Aorta (tissue), 5 donors: ENCODE measurements at places on chromosomes 2 and 18.

GRCh38 chr2:53485021-53485728 lies 282.4 kb upstream of the CHAC2 start:
- no peaks in the 10 kb centered on the region for H3K36me3 ChIP-seq
- no peak overlapping the region for H3K4me3 ChIP-seq
- no peak for DNase-seq
- no peaks in the 10 kb centered on the region for H3K27me3 ChIP-seq
- peak overlapping the region; percentile 12 for H3K27ac ChIP-seq

DNA sequence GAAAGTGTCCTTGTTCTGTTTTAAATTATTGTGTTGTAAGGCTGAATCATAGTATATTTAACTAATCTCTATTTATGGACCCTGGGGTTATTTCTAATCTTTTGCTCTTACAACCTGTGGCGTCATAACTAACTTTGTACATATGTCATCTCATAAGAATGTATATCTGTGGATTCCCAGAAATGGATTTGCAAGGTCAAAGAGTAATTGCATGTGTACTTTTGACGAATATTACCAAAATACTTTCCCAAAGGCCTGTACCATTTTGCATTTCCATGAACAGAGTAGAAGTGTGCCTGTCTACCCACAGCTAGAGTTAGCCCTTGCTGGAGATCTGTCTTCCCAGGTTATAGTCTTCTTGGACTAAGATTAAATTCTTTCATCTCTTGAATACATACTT lies 42.8 kb downstream of the SEMA4F start:
- H3K36me3 ChIP-seq = no peaks in the 10 kb centered on the region
- DNase-seq = no peak
- no peaks in the 10 kb centered on the region for H3K27me3 ChIP-seq

DNA sequence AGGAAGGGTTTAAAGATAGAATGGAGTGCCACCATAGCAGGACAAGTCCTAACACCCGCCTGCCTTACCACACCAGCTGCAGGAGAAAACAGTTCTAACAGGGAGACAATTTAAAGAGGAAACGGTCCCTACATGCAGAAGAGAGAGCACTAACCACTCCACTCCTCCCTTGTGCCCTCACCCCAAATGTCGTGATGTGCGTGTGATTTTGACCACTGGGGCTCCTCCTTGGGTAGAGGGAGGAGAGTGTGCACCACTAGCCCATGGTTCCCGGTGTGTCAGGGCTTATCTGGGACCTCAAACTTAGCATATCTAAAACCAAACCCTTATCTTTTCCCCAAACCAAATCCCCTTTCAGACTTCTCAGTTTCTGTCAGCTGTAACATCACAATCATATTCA lies 105.5 kb upstream of the CCDC68 start:
- no peak overlapping the region for H3K4me3 ChIP-seq
- no peaks in the 10 kb centered on the region for H3K4me1 ChIP-seq
- no peaks in the 10 kb centered on the region for H3K27me3 ChIP-seq
- DNase-seq = no peak

GRCh38 chr2:71678874-71679273 lies 225.5 kb downstream of the DYSF start:
- no peak for DNase-seq
- no peak overlapping the region for H3K4me3 ChIP-seq
- no peaks in the 10 kb centered on the region for H3K36me3 ChIP-seq
- no peaks in the 10 kb centered on the region for H3K27me3 ChIP-seq
- no peaks in the 10 kb centered on the region for H3K4me1 ChIP-seq

GRCh38 chr2:55877087-55877436 lies 46.5 kb downstream of the EFEMP1 start:
- H3K4me1 ChIP-seq = peaks cover 5% of the 10 kb centered on the region
- H3K36me3 ChIP-seq = peaks cover 2% of the 10 kb centered on the region
- H3K27ac ChIP-seq = no peak overlapping the region

DNA sequence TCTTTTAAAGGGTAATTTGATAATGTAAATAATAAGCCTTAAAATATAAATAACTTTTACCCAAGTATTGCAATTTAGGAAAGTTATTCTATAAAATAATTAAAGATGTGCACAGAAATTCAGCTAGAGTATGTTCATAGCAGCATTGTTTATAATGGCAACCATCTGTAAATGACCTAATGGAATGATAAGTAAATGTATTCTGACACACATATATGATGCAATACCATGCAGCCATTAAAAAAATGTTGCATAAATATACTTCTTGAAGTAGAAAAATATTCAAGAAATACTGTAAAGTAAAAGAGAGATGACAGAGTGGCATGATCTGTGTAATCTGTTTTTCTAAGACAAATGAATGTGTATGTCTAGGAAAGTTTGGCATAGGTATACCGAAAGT lies 545.7 kb downstream of the ZEB2 start:
- no peaks in the 10 kb centered on the region for H3K27me3 ChIP-seq
- H3K4me1 ChIP-seq = no peaks in the 10 kb centered on the region
- no peak overlapping the region for H3K4me3 ChIP-seq

DNA sequence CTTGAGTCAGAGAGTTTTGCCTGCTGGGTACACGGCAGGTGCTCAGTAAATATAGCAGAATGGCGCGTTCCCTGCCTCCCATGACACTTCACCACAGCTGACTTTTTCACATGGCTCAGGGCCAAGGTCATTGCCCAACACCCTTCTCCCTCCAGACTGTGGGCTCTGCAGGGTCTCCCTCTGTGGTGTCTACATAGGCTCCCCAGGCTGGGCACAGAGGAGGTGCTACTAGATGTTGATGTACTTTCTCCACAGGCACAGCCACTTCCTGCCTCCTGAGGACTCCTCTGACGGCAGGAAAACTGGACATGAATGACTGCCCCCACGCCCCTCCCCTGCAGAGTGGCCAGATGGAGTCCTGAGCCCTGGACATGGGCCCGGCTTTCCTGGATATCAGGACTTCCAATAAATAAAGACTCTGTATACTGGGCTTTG lies 4.2 kb downstream of the CHCHD5 start:
- H3K27ac ChIP-seq = no peak overlapping the region
- H3K27me3 ChIP-seq = no peaks in the 10 kb centered on the region
- DNase-seq = no peak
- H3K36me3 ChIP-seq = no peaks in the 10 kb centered on the region

GRCh38 chr2:112820343-112820742 lies 16.2 kb downstream of the IL1B start:
- no peak for DNase-seq
- no peaks in the 10 kb centered on the region for H3K27me3 ChIP-seq
- no peak overlapping the region for H3K27ac ChIP-seq
- no peaks in the 10 kb centered on the region for H3K4me1 ChIP-seq
- H3K36me3 ChIP-seq = no peaks in the 10 kb centered on the region

GRCh38 chr2:46277431-46278190 lies 19.6 kb upstream of the EPAS1 start:
- no peak for DNase-seq
- no peaks in the 10 kb centered on the region for H3K36me3 ChIP-seq
- no peak overlapping the region for H3K27ac ChIP-seq
- no peak overlapping the region for H3K4me3 ChIP-seq
- H3K4me1 ChIP-seq = no peaks in the 10 kb centered on the region
- H3K27me3 ChIP-seq = no peaks in the 10 kb centered on the region

GRCh38 chr2:108239786-108240185 lies at the start of gene SULT1C3:
TSS of gene SULT1C3 (plus strand) at chr2:108239968. CDS start at chr2:108247195, 7,227 bp downstream.
- no peak within 1 kb of the TSS for H3K27ac ChIP-seq
- no peaks in the 10 kb centered on the region for H3K4me1 ChIP-seq
- no peak for DNase-seq
- H3K27me3 ChIP-seq = no peaks in the 10 kb centered on the region

GRCh38 chr18:48161911-48162698 lies 231.6 kb upstream of the SMAD2 start:
- H3K27ac ChIP-seq = peak overlapping the region; percentile 20
- no peak for DNase-seq
- H3K36me3 ChIP-seq = no peaks in the 10 kb centered on the region

- H3K4me1 ChIP-seq = no peaks in the 10 kb centered on the region
- H3K27ac ChIP-seq = no peak overlapping the region
- DNase-seq = no peak
- H3K4me3 ChIP-seq = no peak overlapping the region
- H3K36me3 ChIP-seq = no peaks in the 10 kb centered on the region
- H3K27me3 ChIP-seq = no peaks in the 10 kb centered on the region
These were observed 1801.1 kb upstream of the CELF4 start for GRCh38 chr18:39366656-39367055.

GRCh38 chr2:239945751-239946561 lies 79.2 kb downstream of the NDUFA10 start:
- no peak overlapping the region for H3K4me3 ChIP-seq
- H3K36me3 ChIP-seq = no peaks in the 10 kb centered on the region
- no peaks in the 10 kb centered on the region for H3K27me3 ChIP-seq
- DNase-seq = peak; percentile 63

- no peaks in the 10 kb centered on the region for H3K4me1 ChIP-seq
- H3K4me3 ChIP-seq = no peak overlapping the region
- no peak for DNase-seq
- H3K27me3 ChIP-seq = no peaks in the 10 kb centered on the region
These were observed 421 bp upstream of the CNTNAP5 start for GRCh38 chr2:124024561-124025170.

- no peaks in the 10 kb centered on the region for H3K36me3 ChIP-seq
These were observed 234.4 kb upstream of the EPAS1 start for GRCh38 chr2:46062637-46063412.

DNA sequence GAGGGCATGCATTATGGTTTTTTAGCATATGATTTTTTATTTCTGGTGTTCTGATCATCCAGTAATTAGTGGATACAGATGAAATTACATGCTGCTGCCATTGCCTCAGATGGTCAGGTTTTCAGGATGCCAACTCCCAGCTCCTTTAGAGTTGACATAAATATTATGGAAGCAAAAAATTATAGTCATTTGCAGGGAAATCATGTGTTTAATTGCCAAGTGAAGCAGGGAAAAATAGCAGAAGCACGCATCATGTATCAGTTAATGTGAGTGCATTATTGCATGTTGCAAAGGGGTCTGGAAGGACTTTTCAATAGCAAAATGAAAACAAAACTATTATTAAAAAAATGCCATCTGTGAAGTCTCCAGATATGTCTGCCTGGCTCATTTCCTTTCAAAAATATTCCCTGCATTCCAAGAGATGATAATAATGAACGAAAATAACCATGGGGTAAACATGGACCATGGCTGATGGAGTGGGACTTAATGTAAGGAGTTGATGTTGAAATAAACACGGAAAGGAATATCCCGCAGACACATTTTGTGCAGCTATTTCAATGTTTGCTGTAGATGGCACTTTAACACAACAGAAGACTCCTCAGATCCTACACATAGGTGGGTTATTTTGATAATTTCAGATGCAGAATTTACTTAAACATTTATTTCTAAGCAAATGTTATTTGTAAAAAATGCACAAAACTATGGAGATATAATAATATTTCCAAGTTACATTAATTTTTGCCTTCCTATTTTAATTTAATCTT lies 87.7 kb upstream of the DYNAP start:
- no peaks in the 10 kb centered on the region for H3K4me1 ChIP-seq
- no peaks in the 10 kb centered on the region for H3K36me3 ChIP-seq
- no peaks in the 10 kb centered on the region for H3K27me3 ChIP-seq
- no peak overlapping the region for H3K27ac ChIP-seq

DNA sequence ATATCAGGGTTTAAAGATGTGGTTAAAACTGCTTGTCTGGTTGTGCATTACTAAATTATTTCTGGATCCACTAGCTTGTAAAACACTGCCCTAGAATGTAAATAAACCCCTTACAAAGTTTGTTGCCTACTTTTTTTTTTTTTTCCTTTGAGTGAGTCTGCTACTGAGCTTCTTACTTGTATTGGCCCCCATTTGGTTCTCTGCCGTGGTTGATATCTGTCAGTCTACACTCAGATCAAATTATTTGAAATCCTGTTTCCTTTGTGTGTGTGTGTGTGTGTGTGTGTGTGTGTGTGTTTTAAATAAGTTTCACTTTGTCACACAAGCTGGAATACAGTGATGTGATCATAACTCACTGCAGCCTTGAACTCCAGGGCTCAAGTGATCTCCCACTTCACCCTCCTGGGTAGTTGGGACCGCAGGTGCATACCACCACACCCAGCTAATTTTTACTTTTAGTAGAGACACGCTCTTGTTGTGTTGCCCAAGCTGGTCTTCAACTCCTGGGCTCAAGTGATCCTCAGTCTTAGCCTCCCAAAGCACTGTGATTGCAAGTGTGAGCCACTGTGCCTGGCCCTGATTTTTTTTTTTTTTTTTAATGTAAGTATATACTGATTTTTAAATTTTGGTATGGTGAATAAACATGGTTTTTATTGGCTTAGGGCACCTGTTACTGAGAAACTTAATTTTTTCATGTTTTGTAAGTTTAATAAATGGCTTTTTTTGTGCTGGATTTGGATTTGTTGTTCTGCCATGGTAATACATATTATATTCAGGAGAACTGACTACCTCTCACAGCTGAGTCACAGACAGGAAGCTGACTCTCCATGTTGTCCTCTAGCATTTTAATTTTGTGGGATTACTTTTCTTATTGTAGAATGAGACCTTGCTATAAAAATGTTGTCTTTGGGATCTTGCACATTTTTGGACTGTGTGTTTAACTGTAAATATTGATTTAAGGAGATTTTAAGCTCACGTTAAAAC lies 48.5 kb downstream of the MAP4K4 start:
- no peak for DNase-seq
- H3K36me3 ChIP-seq = no peaks in the 10 kb centered on the region
- no peaks in the 10 kb centered on the region for H3K27me3 ChIP-seq
- H3K4me1 ChIP-seq = peaks cover 16% of the 10 kb centered on the region
- peak overlapping the region; percentile 82 for H3K27ac ChIP-seq
- H3K4me3 ChIP-seq = no peak overlapping the region

GRCh38 chr2:142892715-142893114 lies 15.3 kb downstream of the KYNU start:
- no peak overlapping the region for H3K27ac ChIP-seq
- DNase-seq = no peak
- no peaks in the 10 kb centered on the region for H3K36me3 ChIP-seq
- no peak overlapping the region for H3K4me3 ChIP-seq

DNA sequence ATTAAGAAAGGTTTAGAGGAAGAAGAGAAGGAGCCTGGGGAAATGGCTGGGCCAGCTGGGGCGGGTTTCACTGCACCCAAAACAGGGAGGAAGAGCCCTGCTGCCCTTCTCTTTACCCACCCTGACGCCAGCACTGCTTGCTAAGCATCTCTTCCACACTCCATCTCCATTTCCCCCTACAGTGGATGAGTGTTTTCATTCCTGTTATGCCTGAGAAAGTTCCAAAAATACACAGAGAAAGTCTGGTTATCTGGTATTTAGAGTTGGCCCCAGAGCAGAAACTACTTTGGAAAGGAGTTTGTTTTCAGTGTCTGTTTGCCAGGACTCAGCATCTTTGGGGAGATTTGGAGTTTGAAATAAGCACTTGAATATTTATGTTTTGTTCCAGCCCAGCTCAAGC lies 451.0 kb downstream of the SLC4A3 start:
- H3K27me3 ChIP-seq = no peaks in the 10 kb centered on the region
- H3K36me3 ChIP-seq = no peaks in the 10 kb centered on the region
- H3K4me3 ChIP-seq = no peak overlapping the region

DNA sequence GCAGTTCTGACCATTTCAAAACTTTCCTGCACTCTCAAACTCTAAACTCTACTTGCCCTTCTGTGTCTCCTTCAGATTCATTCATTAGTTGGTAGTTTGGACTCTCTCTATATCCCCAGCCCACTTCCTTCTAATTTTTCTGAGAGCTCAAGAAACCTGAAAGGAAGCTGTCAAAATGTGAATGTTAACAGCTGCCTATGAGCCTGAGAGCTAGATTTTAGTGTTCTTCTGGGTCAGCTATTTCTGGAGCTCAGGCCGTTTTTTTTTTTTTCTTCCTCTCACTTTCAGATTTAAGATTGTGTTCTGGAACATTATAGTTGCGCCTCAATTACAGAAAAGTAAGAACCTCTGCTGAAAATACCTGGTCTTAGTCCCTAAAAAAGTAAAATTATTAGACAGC lies 73.1 kb downstream of the RTN4 start:
- H3K4me1 ChIP-seq = peaks cover 2% of the 10 kb centered on the region
- no peaks in the 10 kb centered on the region for H3K27me3 ChIP-seq
- no peaks in the 10 kb centered on the region for H3K36me3 ChIP-seq
- no peak overlapping the region for H3K27ac ChIP-seq
- peak overlapping the region; percentile 8 for H3K4me3 ChIP-seq
